ENCODE measurements at places on chromosomes 3 and 15.

DNA sequence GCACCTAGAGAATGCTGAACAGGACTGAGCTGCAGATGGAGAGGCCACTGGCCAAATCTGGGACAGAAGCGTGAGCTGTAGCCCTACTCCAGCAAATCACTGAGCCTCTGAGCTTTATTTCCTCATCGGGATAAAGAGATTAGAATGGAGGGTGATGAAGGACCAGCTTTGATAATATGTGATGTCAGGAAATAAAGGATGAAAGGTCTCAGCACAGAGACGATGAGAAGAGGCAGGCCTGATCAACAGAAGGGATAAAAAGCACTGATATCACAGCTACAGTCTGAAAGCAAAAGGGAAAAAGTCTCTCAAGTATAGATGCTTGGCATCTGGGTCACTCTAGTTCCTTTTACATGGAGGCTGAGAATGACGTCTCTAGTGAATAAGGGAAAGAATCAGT, 70.0 kb downstream of the DHX30 start:
- no peak for DNase-seq

- no peak for DNase-seq
Observed at GRCh38 chr15:70035719-70036077, 62.0 kb downstream of the TLE3 start.

DNA sequence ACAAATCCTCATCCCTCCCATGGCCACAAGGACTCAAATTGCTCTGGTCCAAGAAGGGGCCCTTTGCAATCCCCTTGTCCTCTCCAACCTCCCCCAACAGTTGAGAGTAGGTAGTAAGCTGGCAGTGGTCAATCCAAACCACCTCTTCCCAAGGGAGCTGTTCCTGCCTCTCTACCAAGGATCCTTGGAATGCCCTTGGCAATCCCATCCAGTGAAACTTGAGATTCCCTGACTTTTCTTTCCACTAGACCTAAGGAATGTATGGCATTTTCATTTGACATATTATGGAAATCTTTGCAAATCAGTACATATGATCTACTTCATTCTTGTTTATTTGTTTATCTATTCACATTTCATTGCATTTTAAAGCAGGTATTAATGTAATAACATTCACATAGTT, 4.8 kb upstream of the RBP2 start:
- no peak for DNase-seq

DNA sequence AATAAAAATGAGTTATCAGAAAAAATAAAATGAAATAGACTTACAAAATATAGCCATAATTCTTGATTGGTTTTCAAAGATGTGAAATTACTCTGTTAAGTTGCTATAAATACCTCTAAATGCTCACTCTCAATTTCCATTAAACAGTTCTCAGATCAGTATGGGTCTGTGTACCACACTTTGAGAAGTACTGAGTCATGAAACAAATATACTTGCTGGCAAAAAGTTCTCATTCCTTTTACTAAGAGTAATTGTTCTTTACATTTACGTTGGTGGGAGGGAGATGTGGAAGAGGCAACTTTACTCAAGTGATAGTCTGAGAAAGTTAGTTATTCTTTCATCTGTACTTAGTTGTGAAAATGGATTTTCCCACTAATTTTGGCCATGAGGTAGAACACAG, 96.3 kb downstream of the ZNF385D start:
- DNase-seq, result no peak

DNA sequence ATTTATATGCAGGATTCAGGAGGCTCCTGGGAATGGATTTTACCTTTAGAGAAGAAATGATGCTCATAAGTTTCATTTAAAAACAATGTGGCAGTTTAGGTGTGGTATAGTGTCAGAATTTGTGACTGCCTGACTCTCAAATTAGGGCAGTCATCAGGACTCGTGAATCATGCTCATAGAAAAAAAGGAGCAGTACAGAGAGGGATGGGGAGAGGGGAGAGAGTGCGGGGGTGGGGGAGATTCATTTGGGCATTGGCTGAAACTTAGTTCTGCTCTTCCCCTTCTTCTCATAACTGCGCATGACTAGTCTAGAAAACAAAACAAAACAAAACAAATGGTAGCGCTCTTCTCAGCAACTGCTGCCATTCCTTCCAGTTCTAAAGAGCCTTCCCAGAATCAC, 44.3 kb downstream of the PRTG start:
- DNase-seq, result no peak

DNA sequence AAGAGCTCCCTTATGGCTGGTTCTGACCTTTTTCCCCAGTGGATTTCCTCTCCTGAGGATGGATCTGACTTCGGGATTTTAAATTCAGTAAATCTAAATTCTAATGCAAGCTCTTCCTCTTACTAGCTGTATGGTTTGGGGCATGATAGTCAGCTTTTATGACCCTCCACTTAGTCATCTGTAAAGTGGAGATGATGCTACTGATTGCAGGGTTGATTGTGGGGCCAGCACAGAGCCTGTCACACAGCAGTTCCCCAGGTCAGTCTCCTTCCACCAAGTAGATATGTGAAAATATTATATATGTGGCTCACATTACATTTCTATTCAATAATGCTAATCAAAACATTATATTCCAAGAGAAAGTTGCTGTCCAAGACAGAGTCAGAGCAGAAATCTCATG, 141.3 kb upstream of the UBE2E1 start:
- DNase-seq, result no peak

GRCh38 chr15:57651445-57651844, 55.1 kb upstream of the POLR2M start:
- no peak for DNase-seq

DNA sequence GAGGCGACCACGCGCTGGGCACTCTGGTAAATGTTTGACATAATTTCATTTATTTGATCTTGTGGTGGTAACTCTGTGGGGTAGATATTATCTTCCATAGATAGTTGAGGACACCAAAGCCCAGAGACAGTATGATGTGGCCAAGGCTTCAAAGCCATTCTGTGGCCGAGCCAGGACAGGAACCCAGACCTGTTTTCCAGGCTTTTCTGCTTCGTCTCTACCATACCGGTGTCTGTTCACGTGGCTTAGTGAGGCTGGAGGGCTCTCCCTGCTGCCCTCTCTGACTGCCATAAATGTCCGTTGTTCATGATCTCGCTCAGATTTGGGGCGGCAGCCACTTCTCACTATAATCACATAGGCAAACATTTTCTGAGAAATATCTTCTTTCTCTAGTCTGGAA, 134.7 kb downstream of the PEX5L start:
- DNase-seq, result no peak

DNA sequence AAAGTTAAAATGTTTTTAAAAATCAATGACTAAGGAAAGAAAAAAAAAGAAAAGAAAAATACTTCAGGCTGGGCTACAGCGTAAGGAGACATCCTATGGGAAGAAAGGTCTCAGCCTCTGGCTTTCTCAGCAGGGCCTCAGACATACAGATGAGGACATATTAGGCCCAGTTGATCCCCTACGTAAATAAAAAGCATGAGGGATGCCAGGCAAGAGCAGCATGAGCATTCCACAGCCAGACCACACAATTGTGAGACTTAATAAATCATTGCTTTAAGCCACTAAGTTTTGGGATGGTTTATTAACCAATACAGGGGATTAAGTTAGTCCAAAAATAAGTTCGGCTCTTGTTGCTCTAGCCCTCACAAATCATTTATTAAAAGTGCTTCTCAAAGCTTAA, 394.1 kb upstream of the NECTIN3 start:
- no peak for DNase-seq

- no peak for DNase-seq
Observed at GRCh38 chr3:41808152-41808551, 153.8 kb downstream of the ULK4 start.

GRCh38 chr3:160676547-160677303, at the start of gene ARL14:
ARL14 (plus strand) TSS chr3:160677160; CDS start chr3:160677347, 187 bp downstream.
- DNase-seq, result no peak

- DNase-seq, result no peak
Observed at GRCh38 chr3:12532182-12532581, 13.1 kb downstream of the MKRN2OS start.

DNA sequence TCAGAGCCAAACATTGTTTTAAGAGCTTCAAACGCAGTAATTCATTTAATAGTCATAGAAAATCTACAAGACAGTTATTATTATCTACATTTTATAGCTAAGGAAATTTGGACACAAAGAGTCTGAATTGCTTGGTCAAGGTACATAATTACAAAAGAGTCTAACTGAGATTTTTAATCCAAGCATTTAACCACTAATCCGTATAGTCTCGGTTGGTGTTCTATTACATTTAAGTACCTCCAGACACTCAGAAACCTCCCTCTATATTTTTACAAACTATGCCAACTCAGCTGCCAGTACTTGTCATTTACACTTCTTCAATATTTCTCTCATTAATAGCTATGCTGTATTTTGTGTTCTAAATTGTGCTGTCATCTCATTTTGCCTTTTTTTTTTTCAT, 240.2 kb upstream of the PLSCR5 start:
- no peak for DNase-seq

DNA sequence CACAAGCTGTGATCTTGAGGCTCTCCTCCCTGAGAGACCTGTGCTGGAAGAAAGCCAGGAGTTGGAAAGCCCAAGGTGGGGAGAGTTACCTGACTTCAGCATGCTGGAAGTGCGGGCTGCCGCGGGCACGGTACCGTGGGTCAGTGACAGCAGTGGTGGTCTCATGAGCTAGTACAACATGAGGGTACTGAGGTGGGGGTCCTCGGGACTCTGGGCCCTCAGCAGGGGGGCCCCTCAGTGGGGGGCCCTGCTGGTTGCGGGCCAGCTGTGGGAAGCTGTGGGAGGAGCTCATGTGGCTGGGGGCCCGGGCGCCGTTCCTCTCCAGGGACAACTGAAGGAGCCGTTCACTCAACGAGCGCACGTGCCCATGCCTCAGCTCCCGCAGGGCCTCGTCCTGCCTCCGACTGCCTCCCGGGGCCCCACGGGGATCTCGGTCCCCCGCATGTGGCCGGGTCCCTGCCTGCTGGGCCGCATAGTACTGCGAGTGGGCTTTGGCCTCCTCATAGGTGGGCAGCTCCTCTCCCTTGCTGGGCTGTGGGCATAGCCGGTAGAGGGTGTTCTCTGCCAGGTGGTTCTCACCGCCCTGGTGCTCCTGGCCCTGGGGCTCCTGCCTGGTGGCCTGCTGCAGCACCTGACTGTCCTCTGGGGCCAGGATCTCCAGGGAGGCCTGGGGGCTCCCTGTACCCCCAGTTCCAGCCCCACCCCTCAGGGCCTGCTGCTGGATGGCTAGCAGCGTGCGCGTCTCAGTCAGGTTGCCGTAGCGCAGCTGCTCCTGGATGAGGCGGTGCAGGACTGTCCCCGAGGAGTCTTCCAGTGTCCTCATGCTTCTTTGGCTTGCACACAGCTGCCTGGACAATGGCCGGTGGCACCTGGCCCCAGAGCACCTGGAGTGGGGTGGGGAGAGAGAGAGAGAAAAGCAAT, 3.4 kb downstream of the AMOTL2 start:
- no peak for DNase-seq

DNA sequence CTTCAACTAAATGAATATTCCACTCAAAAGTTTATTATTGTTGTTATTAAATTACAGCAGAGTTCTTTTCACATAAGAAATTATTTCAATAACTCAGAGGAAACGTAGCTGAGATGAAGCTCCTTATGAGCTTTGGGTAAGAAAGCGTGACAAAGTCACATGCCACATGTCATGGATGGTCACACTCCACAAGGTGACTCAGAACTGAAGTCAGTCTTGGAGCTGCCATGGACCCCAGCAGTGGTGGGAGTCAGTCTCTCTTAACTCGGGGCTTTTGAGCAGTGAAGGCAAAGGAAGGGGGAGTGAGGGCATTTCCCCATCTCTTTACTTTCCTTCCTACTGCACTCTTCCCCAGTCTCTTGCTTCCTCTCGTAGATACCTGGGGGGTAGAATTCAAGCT, 87.5 kb upstream of the FAM3D start:
- DNase-seq, result no peak

GRCh38 chr15:62393196-62393595, 228.1 kb upstream of the C2CD4B start:
- no peak for DNase-seq
